ENCODE measurements at places on chromosomes 7 and 10. TPM values are rescaled to one million over a fixed set of nuclear protein-coding genes. Genes with fewer than 3 reads are reported as not detected.

GRCh38 chr7:89401690-89402089 lies 606.2 kb upstream of the TEX47 start:
- no peak for DNase-seq

DNA sequence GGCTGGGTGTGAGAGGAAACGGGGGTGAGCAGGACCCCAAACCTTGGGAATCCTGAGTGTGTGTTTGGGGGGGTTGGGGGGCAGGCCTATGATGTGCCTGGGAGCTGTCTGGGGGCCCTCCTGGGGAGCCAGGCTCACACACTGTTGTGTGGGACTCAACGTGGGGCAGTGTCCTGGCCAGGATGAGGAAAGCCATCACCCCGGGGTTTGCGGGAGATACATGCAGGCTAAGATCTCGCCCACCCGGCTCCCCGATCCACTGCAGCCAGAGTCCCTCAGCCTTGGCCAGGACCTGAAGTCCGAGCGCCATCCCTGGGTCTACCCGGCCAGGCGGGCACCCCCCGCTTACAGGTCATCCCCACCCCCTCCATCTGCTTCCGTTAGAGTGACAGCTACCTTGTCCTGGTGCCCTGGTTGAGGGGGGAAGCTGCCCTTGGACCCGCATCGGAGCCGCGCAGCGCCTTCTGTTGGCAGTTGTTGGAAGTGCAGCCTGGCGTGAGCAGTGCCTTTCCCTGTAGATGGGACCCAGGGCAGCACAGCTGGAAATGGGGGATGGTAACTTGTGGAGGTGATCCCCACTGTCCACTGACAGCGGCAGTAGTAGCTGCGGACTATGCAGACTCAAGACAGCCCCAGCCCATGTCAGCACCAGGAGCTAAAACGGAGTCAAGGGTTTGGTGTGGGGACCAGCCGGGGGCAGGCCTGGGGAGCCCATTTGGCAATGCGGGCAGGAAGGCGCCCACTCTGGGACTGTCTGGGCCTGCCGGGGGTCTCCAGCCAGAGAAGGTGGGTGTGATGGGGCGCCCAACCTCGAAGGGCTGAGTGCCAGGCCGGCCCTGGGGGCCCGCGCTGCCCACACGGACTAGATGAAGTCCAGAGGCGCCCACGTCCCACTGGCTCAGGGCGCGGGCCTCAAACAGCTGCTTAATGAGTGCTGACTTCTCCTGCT lies 885.6 kb upstream of the ZNF722 start:
- DNase-seq, result no peak

- DNase-seq, result no peak
Measured at GRCh38 chr7:73778801-73779389, 8.8 kb upstream of the CLDN3 start.

DNAH11 gene
- total RNA-seq, result not detected

SORBS1 gene
- 0.03 TPM for total RNA-seq

SPDYE8 gene
- total RNA-seq, result not detected

AS3MT gene
- total RNA-seq, result 0.17 TPM

MMD2 gene
- not detected for total RNA-seq

DNA sequence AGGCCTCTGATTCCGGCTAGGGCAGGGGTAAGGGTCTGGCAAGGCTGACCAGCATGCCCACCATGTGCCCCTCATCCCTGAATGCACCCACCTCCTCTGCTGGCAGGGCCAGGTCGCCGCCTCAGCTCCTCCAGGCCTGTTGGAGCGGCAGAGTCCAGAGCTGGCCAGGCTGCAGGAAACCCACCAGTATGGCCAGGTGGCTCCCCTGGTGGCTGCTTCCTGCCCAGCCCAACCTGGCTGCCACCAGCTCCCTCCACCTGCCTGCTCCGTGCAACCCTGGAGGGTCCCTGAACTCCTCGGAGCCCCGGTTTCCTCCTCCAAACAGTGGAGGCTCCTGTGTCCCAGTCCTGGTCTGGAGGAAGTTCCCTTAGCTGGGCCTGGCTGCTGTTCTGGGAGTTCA lies 39.6 kb downstream of the MICALL2 start:
- DNase-seq, result no peak

GRCh38 chr7:17155529-17155928 lies 142.9 kb upstream of the AHR start:
- no peak for DNase-seq

MARVELD1 gene
- 47.5 TPM for total RNA-seq

DNA sequence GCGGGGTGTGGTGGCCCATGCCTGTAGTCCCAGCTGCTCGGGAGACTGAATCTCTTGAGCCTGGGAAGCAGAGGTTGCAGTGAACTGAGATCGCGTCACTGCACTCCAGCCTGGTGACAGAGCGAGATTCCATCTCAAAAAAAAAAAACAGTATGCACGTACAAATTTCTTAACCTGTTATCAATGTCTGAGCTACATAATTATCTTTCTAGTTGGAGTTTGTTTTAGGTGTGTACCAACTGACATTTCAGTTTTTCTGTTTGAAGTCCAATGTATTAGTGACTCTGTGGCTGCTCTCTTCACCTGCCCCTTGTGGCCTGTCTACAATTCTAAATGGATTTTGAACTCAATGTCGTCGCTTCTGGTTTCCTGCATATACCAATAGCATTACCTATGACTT lies 40.3 kb downstream of the CD36 start:
- no peak for DNase-seq

POLR2J2 gene
- total RNA-seq, result not detected

ZNF655 gene
- 23.1 TPM for total RNA-seq

DNA sequence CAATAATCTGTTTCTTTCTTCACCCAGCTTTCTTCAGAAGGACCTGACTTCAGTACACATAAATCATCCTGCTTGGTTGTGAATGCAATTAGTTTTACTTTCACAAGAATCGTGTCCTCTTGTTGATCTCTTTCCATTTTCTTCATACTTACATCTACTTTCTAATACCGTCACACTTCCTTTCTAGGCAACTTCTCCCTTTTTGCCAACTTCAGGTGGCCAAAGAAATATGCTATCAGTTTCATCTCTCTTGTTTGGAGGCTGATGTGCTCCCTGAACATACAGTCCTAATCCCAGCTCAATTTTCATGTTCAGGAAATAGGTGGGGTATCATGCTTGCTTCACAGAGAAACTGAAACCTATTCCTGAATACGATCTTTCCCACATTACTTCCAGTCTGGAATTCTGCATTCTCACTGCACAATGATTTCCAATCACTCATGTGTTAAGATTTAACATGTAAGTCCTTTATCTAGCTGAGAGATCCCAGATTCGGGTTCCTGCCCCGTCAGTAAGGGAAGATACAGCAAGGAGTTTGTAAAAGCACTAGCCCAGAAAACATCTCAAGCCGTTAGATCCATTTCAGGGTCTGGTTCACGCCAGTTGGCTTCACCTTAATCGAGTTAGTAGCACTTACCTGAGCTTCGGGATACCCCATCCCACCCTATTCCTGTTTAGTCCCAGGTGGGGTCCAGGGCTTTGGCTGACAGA lies 994 bp downstream of the SLC25A28 start:
- DNase-seq, result no peak

DNA sequence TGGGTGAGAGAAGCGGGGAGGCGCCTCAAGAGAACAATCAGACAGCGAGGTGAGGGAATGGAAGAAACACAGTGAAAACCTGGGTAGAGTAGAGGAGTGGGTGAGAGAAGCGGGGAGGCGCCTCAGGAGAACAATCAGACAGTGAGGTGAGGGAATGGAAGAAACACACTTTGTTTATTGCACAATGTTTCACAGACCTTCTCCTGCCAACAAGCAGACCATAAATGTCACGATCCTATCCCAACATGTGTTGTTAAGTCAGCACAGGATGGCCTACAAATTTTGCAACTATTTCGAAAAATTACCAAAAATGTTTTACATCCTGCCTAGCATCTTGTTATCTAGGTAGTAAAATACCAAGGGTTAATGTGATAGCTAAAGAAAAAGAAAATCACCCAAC lies 115.3 kb downstream of the JAZF1 start:
- DNase-seq, result no peak

AP4M1 gene
- 28.4 TPM for total RNA-seq

COBL gene
- total RNA-seq, result not detected

NODAL gene
- total RNA-seq, result not detected

DNA sequence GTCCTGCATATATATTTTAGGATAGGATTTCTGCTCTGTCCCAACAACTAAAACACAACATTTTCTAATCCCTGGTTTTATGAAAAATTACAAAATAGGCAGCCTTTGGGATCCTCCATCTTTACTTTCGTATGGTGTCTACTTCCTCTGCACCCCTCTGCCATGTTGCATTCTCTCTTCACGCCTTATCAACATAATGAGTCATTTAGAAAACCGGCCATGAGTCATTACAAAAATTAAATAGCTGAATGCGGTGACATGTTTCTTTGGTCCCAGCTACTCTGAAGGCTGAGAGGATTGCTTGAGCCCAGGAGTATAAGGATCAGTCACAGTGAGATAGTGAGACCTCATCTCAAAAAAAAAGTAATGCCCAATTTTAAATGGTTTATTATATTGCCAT lies 148.1 kb upstream of the CELF2 start:
- no peak for DNase-seq

GRCh38 chr10:64071218-64071617 lies 550.0 kb downstream of the REEP3 start:
- no peak for DNase-seq

DNA sequence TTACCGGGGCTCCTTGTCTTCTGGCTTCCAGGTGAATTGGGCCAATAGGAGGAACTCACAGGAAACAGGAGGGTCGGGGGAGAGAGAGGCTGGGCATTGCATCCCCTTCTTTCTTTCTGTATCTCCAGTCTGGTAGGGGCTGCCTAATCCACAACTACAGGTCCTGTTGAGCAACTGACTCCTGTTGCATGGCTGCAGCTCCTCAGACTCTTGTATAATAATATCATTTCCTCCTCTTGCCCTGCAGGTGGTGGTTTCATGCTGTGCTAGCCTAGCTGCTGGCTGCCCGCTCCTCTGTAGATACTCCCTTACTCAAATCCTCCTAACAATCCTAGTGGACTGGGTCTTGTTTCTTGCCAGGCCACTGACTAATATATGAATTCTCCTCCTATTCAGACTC lies 276.5 kb upstream of the SMIM30 start:
- peak; percentile 53 for DNase-seq

GRCh38 chr10:11086177-11086840 lies 68.6 kb downstream of the CELF2 start:
- DNase-seq, result no peak

DNA sequence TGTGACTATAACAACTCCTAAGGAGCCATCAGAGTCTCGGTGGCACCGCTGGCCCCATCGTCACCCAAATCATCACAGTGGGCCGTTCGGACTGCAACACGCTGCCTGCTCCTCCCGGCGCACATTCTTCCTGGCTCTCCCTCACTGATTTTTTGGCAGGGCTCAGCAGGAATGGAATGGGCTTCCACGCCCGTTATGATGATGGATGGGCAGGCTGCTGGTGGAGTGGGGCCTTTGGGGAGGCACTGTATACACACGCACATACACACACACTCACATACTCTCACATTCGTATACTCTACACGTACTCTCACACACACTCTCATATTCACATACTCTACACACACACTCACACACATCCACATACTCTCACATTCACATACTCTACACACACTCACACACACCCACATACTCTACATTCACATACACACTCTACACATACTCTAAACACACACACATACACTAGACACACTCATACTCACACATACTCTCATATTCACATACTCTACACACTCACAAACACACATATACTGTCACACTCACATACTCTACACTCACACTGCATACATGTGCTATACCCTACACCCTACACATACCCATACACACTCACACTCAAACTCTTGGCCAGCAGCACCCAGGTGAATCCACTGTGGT lies 99.8 kb downstream of the KCNMA1 start:
- no peak for DNase-seq

ATOH7 gene
- total RNA-seq, result not detected

DNA sequence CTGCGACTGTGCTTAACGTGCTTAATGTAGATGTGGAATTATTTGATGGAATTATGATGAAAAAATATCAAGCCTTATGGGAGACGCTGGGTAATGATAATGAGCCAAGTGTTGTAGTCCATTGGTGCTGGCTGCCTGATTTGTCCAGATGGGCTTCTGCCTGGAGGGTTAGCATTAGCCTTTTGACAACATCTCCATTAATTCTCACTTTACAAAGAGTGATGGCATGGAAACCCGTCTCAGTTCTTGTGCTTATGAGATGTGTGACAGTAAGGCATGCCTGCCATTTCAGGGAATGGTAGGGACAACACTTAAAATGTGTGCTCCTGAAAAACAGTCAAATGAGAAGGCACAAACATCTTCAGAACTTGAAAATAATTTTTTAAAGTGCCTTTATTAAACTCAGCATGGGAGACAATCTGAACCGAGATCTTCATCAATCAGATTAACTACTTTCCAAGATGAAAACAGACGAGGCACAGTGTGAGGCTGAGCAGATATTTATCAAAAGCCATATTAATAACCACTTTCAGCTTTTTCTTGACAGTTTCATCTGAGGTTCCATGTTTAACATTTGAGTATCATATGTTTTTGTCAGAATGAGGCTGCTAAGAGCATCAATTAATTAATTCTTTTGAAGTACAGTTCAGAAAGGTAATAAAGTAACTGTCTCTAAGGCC lies 473.1 kb downstream of the NXPH1 start:
- DNase-seq, result no peak

KRIT1 gene
- total RNA-seq, result 19.7 TPM

PDK4 gene
- total RNA-seq, result 0.33 TPM

Measured in MG63 (cell line).